ENCODE measurements at places on chromosomes 5 and 9.

DNA sequence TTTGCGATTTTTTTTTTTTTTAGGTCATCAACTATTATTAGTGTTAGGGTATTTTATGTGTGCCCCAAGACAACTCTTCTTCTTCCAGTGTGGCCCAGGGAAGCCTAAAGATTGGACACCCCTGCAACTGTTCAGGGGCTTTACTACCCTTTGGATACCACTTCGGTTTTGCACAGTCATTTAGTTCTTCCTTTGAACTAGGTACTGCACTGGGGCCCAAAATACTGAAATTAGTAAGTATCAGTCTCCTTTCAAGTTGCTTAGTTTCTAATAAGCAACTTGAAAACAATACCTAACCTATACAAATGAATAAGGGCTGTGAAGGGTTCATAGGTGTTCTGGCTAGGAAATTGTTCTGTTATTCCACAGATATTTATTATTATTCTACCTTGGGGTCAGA is 45.3 kb downstream of the CWC27 start:
- peaks cover 7% of the 10 kb centered on the region for H3K4me1 ChIP-seq
- H3K4me3 ChIP-seq = no peak overlapping the region
- H3K36me3 ChIP-seq = peaks cover 9% of the 10 kb centered on the region
- H3K27ac ChIP-seq = peak overlapping the region; percentile 29

- H3K27me3 ChIP-seq = no peaks in the 10 kb centered on the region
- H3K36me3 ChIP-seq = peaks cover 11% of the 10 kb centered on the region
- H3K4me1 ChIP-seq = peaks cover 15% of the 10 kb centered on the region
- DNase-seq = no peak
- H3K27ac ChIP-seq = peak overlapping the region; percentile 22
These were observed 64.4 kb downstream of the GALNT10 start for GRCh38 chr5:154254896-154255295.

DNA sequence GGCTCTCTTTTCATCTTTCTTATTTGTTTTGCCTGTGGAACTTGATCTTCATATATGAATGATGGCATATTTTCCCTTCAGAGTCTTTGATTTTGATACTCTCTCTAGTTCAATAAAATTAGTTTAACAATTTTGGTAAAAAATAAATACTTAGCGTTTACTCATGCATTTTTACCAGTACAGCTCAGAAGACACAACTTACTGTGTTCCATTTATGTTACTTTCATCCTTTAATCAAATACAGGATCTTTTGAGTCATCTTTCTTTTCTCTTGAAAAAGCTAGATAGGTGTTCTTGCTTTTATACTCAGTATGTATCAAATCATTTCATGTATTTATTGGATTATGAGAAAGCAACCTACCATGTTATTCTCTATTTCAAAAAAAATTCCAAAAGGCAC is 47.1 kb upstream of the RICTOR start:
- DNase-seq = no peak
- peaks cover 18% of the 10 kb centered on the region for H3K36me3 ChIP-seq
- peak overlapping the region; percentile 86 for H3K27ac ChIP-seq
- no peaks in the 10 kb centered on the region for H3K27me3 ChIP-seq
- peaks cover 14% of the 10 kb centered on the region for H3K4me1 ChIP-seq

DNA sequence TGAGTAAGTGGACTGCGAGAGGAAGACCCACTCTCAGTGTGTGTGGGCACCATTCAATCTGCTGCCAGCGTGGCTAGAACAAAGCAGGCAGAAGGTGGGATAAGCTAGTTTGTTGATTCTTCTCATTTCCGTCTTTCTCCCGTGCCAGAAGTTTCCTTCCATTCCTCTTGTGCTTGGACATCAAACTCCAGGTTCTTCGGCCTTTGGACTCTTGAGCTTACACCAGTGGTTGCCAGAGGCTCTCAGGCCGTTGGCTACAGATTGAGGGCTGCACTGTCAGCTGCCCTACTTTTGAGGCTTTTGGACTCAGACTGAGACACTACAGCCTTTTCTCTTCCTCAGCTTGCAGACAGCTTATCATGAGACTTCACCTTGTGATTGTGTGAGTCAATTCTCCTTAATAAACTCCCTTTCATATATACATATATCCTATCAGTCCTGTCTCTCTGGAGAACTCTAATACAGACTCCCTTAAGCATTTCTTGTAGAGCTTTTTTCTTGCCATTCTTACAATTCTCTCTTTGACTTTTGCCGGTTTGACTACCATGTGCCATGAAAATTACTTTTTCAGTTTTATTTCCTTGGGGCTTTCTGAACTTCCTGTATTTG is 494.9 kb downstream of the PRR16 start:
- H3K27ac ChIP-seq = no peak overlapping the region
- H3K4me3 ChIP-seq = no peak overlapping the region
- H3K4me1 ChIP-seq = no peaks in the 10 kb centered on the region
- no peaks in the 10 kb centered on the region for H3K36me3 ChIP-seq
- H3K27me3 ChIP-seq = no peaks in the 10 kb centered on the region

- no peak overlapping the region for H3K27ac ChIP-seq
- H3K4me3 ChIP-seq = no peak overlapping the region
- H3K4me1 ChIP-seq = peaks cover 15% of the 10 kb centered on the region
- DNase-seq = no peak
These were observed 43.0 kb upstream of the HSD17B4 start for GRCh38 chr5:119409235-119409815.

DNA sequence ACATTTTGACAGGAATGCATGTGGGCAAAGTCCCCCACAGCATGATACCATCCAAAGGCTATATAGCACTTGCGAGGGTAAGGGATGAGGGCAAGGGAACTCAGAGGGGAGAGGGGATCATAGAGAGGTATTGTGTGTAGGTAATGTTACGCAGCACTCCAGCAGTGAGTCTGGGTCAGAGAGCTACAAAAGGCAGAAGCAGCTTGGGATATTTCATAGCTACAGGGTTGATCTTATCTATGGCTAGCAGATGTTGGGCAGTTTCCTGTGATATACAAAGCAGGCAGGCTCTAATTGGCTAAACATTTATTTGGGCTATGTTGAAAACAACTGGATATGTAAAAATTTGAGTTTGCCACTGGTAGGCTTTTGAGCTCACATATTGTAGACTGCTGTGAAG is 17.8 kb upstream of the SLCO4C1 start:
- no peaks in the 10 kb centered on the region for H3K36me3 ChIP-seq
- H3K27me3 ChIP-seq = peaks cover 4% of the 10 kb centered on the region
- H3K4me1 ChIP-seq = no peaks in the 10 kb centered on the region
- DNase-seq = no peak

GRCh38 chr9:3458806-3459475 is 66.9 kb downstream of the RFX3 start:
- no peaks in the 10 kb centered on the region for H3K36me3 ChIP-seq
- peak overlapping the region; percentile 24 for H3K27ac ChIP-seq
- H3K4me3 ChIP-seq = no peak overlapping the region

GRCh38 chr9:70091103-70091502 is 47.5 kb downstream of the MAMDC2 start:
- peaks cover 13% of the 10 kb centered on the region for H3K4me1 ChIP-seq
- DNase-seq = no peak
- peaks cover 21% of the 10 kb centered on the region for H3K27me3 ChIP-seq
- H3K4me3 ChIP-seq = no peak overlapping the region

GRCh38 chr9:131098391-131099101 is 2.2 kb downstream of the AIF1L start:
- H3K36me3 ChIP-seq = peaks cover 5% of the 10 kb centered on the region
- H3K4me3 ChIP-seq = no peak overlapping the region
- peaks cover 8% of the 10 kb centered on the region for H3K4me1 ChIP-seq
- H3K27me3 ChIP-seq = peaks cover 40% of the 10 kb centered on the region
- DNase-seq = no peak

GRCh38 chr5:178478370-178478769 is 111.8 kb downstream of the COL23A1 start:
- H3K4me3 ChIP-seq = no peak overlapping the region
- H3K27ac ChIP-seq = no peak overlapping the region
- DNase-seq = no peak
- peaks cover 47% of the 10 kb centered on the region for H3K27me3 ChIP-seq

- H3K27ac ChIP-seq = no peak overlapping the region
- H3K36me3 ChIP-seq = no peaks in the 10 kb centered on the region
- H3K27me3 ChIP-seq = no peaks in the 10 kb centered on the region
- no peak overlapping the region for H3K4me3 ChIP-seq
- DNase-seq = no peak
These were observed 153.8 kb upstream of the CYLC2 start for GRCh38 chr9:102841376-102841775.

DNA sequence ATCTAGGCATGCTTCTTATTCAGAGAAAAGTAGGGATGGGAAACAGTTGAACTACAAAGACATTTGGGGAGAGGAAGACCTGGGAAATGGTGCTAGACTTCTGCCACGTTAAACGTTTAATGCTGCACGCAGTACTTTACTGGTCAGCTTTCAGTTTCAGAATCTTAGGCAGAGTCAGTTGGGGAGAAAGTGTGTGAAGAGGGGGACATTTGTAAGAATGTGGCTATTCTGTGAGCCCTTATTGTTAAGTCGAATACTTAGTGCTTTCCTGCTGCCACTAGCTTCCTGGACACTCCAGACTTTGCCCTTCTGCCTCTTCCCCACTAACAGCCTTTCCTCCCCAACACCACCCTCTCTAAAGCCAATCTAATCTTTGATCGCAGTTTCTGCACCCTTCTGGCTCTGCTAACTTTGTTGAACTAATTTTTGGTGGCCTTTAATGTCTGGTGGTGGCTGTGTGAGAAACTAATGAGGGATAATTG is 6.1 kb downstream of the CYSTM1 start:
- no peak overlapping the region for H3K4me3 ChIP-seq
- no peak for DNase-seq
- no peaks in the 10 kb centered on the region for H3K27me3 ChIP-seq
- peaks cover 3% of the 10 kb centered on the region for H3K4me1 ChIP-seq
- H3K27ac ChIP-seq = peak overlapping the region; percentile 71
- no peaks in the 10 kb centered on the region for H3K36me3 ChIP-seq

- H3K36me3 ChIP-seq = peaks cover 2% of the 10 kb centered on the region
- no peak overlapping the region for H3K4me3 ChIP-seq
- peak overlapping the region; percentile 53 for H3K27ac ChIP-seq
- no peaks in the 10 kb centered on the region for H3K27me3 ChIP-seq
These were observed 12.9 kb downstream of the DOLPP1 start for GRCh38 chr9:129093602-129094386.

DNA sequence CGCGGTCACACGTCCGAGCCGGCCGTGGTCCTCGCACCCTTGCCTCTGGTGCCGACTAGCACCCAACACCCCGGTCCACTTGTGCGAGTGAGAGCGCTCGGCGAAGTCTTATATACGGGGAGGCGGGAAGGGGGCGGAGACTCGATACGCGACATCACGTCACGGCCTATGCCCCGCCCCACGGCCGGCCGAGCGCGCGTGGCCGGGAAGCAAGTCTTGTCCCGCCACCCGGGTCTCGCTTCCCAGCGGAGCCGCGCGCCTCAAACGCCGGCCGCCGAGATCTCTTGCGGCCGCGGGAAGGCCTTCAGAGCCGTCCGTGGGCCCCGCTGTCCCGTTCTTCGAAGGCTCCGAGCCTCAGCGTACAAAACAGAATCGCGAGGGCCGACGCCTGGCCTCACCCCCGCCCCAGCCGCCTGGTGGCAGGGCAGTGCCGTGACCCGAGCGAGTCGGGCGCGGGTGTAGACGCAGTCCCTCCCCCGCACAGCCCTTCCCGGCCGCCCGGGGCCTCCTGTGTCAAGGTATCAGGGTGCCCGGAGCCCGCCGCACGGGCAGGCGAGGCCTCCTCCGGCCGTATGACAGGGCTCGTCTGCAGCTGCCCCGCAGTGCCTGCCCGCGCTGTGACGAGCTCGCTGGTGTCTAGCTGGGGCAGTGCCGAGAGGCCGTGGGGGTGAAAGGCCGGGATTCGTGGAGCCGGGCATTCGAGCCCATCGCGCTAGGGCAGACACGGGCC is at the start of gene PLK2:
Gene PLK2 (minus strand): TSS at position 85 of the 730 bp plus-strand sequence. CDS start 127 bp downstream, outside the sequence.
- peak within 1 kb of the TSS; percentile 87 for H3K4me3 ChIP-seq
- DNase-seq = peak; percentile 86
- peaks cover 25% of the 10 kb centered on the region for H3K27me3 ChIP-seq
- peaks cover 9% of the 10 kb centered on the region for H3K4me1 ChIP-seq

DNA sequence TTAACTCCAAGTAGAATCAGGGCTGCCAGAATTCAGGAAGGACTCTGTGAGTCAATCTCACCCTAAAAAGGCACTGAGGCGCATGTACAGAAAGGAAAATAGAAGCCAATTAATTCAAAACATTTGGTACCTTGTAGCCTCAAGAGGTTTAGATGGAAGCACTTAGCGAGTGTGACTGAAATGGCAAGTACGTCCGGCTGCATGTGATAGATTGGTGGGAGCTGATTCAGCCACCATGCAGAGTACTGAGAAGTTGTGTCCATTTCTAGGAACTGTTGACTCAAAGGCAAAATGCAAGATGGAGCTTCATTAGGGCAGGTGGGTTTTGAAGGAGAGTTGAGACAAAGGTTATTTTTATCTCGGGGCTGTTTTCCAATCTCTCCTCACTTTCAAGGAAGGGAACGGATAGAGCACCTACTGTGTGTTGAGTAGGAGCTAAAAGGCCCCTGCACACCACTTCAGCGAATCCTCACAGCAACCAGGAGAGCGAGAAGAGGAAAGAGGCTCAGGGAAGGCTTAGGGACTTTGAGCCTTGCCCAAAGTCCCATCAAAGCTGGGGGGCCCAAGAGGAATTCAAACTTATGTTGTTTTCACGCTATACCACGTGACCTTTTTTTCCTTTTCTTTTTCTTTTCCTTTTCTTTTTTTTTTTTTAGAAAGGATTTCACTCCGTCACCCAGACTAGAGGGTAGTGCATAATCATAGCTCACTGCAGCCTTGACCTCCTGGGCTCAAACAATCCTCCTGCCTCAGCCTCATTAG is 34.6 kb upstream of the CPEB4 start:
- no peaks in the 10 kb centered on the region for H3K36me3 ChIP-seq
- H3K27ac ChIP-seq = no peak overlapping the region
- H3K27me3 ChIP-seq = peaks cover 11% of the 10 kb centered on the region
- no peak for DNase-seq

DNA sequence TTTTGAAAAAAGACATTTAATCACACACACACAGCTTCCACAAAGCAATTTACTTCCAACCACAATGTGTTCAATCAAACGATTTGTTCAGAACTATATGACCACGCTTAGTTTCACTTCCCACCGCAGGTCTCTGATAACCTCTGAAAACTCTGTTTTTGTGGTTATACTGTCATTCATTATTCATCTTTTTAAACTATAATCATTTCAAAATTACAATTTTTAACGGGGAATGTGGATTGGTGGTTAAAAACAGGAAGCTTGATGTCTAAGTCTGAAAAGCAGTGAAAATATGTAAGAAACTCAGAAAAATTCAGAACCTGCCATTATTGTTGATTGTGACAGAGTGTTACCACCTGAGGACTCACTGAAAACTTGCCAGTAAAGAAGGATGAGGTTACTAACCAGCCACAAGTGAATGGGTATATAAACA is 12.7 kb upstream of the TMEM174 start:
- DNase-seq = no peak
- H3K36me3 ChIP-seq = no peaks in the 10 kb centered on the region

- peaks cover 2% of the 10 kb centered on the region for H3K4me1 ChIP-seq
- DNase-seq = no peak
- H3K27ac ChIP-seq = no peak overlapping the region
These were observed 1413.6 kb upstream of the ACO1 start for GRCh38 chr9:30970812-30971211.

DNA sequence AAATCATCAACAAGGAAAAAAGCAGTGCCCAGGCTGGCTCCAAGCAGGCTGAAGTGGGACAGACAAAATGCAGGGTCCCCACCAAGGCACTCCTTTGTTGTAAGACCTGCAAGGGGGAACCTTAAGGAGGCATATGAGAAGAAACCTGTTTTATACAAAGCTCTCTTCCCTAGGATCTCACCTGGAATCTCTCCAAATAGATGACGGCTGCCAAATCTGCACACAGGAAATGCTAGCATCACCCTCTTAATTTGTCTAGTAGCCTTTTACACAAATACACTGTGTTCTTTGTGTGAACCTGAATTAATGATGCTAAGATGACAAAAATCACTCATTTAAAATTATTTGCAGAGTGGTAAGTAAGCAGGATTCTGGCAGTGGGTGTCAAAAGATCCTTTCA is 280.2 kb downstream of the SPOCK1 start:
- H3K36me3 ChIP-seq = no peaks in the 10 kb centered on the region
- no peaks in the 10 kb centered on the region for H3K4me1 ChIP-seq
- DNase-seq = no peak
- peaks cover 6% of the 10 kb centered on the region for H3K27me3 ChIP-seq
- H3K27ac ChIP-seq = no peak overlapping the region
